ENCODE measurements at places on chromosomes 3 and 15.

GRCh38 chr3:171772427-171773056, 37.7 kb downstream of the PLD1 start:
- peak; percentile 70 for DNase-seq

DNA sequence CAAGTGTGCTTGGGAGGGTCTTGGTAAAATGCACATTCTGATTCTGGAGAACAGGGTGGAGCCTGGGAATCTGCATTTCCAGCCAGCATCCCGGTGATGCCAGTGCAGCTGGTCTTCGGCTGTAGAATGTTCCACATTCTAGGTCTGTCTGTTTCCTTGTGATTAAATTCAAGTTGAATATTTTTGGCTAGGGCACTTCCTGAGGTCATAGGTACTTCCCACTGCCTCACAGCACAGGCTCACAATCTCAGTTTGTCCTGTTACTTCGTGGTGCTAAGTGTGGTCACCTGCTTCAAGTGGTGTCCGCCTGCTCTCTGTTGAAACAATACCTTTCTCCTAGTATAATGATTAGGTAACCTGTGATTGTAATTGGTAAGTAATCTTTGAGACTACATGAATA, 40.1 kb downstream of the FLNB start:
- DNase-seq: no peak

DNA sequence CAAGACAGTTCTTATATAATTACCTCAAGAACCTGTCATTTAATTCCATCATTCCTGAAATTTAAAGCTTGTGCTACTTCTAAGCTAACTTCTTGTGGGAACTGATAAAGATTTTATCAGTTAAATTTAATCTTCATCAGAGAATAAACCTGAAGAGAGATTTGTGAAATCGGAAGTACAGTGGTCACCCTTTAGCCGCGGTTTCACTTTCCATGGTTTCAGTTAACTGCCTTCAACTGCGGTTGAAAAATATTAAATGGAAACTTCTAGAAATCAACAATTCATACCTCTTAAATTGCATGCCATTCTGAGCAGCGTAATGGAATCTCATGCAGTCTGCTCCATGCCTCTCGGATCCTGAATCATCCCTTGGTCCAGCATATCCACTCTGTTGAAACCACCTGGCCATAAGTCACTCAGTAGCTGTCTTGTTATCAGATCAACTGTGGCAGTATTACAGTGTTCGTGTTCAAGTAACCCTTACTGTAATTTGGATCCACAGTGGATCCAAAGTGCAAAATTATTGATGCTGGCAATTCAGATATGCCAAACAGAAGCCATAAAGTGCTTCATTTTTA, 626.1 kb downstream of the CADM2 start:
- peak; percentile 1 for DNase-seq

DNA sequence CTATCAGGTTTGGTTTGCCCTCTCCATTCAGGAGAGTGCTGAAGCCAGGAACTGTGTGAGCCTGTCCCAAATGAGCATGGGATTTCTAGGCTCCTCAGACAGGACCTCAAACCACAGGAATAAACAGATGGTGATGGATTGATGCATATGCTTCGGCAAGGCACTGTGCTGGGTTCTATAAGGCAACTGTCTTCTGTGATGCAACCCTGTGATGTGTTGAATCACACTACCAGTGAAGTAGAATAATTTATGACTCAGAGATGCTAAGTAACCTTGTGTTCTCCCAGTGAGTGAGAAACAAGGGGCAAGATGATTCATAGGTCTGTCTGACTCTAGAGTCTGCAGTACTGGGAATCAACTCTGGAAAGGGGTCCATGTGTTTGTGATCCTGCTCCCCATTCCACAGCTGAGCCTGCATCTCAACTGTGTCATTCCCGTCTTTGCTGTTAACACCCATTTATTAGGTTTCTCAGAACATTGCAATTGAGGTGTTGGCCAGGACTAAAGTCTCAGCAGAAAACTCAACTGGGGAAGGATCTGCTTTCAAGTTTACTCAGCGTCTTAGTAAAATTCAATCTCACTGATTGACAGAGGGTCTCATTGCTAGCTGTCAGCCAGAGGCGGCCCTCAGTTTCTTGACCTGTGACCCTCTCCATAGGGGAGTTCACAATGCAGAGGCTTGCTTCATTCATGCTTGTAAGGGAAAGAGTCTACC, 510.1 kb upstream of the CFAP20DC start:
- peak; percentile 75 for DNase-seq

DNA sequence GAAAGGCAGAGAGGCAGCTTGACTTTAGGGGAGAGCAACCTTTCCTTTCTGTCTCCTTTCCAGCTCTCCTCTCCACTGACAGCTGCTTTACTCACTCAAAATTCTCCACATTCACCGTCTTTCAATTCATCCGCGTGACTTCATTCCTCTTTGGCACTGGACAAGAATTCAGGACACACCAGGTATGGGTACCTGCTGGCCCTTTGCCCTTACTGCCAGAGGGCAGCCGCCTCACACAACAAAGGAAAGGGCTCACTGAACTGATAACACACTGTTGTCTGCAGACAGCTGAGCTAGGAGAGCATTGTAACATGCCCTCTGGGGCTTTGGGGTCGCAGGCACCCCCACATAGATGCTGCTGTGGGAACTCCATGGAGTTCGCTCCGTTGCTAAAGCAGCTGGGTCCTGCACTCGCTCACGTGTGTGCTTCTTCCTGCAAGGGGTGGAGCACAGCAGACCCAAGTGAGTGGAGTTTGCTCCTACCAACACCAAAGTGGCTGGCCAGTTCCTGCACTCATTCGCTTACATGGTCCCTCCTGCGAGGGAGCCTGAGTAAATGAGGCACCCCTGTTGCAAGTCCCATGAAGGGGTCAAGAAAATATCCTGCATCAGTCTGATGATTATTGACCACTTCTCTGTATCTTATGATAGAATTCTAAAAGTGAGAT, 79.0 kb upstream of the SGO1 start:
- DNase-seq: no peak

GRCh38 chr15:65835447-65835846, 33.8 kb upstream of the RAB11A start:
- DNase-seq: no peak

- DNase-seq: no peak
Observed at GRCh38 chr15:84609818-84610525, 9.2 kb downstream of the ZSCAN2 start.

DNA sequence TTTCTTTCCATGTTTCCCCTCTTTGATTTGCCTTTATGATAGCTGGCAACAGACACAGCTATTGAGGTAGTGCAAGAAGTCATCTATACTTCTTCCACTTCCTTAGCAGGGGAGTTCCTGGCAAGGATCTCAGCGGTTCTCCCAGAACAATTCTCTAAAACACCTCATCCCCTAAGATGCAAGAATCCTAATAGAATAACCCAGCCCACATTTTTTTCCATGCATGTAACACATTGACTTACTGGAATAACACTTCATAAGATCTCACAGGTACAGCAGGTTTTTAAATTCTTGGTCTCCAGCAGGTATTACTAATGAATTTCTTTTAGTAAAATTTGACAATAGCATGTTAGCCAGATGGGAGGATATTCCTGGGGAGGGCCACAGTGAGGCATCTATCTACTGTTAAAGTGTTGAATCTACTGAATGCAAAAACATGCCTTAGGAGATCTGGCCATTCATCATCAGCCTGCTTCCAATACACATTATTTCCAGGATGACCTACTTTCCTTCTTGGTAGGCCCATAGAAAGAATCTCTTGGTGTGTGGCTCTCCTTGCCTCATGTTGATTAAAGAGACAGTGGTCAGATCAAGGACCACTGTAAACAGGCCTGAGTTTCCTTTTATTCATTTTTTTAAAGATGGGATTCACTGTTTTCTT, 78.5 kb downstream of the RAD18 start:
- DNase-seq: no peak

DNA sequence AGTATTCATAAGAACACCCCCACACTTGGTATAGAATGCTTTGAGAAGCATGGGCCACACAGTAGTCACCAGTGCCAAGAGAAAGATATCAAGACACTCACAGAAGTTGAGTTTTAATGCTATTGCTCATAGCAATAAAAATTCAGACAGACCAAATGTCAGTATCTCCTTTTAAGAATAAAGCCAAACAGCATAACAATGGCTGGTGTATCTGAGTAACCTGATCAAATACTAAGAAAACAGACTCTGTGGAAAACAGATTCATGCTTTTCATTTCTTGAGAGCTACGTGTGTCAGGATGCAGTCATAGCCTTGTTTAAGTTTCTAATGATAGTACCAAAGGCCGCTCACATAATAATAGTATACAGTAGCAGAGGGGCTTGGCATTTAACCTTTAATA, 778.5 kb downstream of the MECOM start:
- DNase-seq: no peak

- DNase-seq: no peak
Observed at GRCh38 chr15:60264566-60264965, 133.2 kb downstream of the ANXA2 start.

DNA sequence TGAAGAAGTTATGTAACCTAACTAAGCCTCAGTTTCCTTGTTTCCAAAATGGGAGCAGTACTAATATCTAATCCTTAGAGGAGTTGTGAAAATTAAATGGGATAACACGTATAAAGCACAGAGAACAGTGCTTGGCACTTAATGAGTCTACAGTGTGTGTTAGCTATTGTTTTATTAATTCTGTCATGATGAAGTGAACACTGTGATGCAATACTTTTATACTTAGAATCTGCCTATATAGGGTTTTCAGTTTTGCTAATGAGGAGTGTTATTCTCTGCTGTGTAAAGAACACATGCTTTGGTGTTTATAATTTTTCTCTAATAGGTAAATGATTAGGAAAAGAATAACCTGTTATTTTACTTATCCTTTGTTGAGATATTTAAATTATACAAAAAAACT, 65.2 kb downstream of the MBNL1 start:
- no peak for DNase-seq

GRCh38 chr3:152047465-152047864, 174.0 kb downstream of the SUCNR1 start:
- no peak for DNase-seq

- no peak for DNase-seq
Observed at GRCh38 chr3:107990926-107991325, 99.9 kb downstream of the CD47 start.

- DNase-seq: peak; percentile 37
Observed at GRCh38 chr3:32419742-32420125, 28.1 kb downstream of the CMTM7 start.

- no peak for DNase-seq
Observed at GRCh38 chr3:178736300-178736699, 200.1 kb downstream of the KCNMB2 start.

- DNase-seq: no peak
Observed at GRCh38 chr15:67781061-67781460, 44.2 kb upstream of the SKOR1 start.

DNA sequence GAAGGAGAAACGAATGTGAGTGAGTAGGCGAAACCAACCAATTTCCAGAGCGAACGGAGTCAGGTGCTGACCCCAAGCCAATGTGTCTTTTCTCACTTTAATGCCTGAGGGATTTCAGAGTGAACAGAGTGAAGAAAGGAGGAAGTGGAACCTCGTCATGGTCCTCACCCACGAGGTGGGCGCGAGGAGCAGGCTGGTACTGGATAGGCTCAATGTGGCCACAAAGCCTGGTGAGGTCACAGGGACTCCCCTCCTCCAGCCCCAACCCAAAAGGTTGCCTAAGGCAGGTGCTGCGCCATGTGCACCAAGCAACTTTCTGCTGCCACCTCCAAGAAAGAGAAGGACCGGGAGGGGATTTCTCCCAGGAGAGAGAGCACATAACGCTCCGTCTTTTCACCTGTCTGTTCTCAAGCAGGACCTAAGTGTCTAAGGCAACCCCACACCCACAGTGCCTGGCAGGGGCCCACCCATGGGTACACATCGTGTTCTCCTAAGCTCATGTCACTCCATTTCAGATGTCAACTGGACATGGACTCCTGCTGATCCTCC, 3.8 kb downstream of the NRROS start:
- peak; percentile 96 for DNase-seq

DNA sequence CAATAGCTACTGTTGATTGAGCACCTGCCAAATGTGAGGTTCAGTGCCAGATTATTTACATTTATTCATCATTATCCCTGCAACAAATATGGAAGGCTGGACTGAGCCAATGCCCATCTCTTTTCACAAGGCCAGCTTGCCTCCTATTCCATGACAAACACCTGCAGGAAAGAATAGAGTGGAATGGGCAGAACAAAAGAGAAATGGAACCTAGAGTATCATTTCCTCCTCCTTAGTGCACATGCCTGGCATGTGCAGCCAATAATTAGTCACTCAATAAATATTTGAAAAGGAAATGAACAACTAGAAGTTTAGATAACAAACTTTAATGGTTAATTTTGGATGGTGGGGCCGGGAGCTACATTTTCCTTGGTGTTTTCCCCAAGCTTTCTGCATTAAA, 61.4 kb upstream of the MYRIP start:
- no peak for DNase-seq

DNA sequence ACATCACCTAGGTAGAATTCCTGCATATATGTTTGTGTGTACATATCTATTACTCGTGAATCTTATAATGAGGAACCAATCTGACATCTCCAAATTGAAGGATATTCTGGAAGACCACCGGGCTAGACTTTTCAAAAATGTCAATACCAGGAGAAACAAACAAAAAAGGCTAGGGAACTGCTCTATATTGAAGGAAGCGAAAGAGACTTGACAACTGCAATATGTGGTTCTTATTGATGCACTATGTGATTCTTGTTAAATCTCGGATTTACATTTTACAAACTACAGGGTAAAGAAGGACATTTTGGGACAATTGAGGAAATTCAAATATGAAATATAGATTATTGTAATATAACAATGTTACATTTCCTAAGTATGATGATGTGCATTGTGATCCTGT, 137.5 kb upstream of the CCDC54 start:
- no peak for DNase-seq

- DNase-seq: no peak
Observed at GRCh38 chr3:24181256-24181655, 236.2 kb downstream of the NR1D2 start.
